ENCODE measurements at places on chromosomes 3 and 15.

GRCh38 chr3:105913616-105914015 is 44.8 kb upstream of the CBLB start:
- H3K27ac ChIP-seq, result no peak overlapping the region
- H3K36me3 ChIP-seq, result no peaks in the 10 kb centered on the region
- DNase-seq, result no peak
- H3K4me1 ChIP-seq, result no peaks in the 10 kb centered on the region

DNA sequence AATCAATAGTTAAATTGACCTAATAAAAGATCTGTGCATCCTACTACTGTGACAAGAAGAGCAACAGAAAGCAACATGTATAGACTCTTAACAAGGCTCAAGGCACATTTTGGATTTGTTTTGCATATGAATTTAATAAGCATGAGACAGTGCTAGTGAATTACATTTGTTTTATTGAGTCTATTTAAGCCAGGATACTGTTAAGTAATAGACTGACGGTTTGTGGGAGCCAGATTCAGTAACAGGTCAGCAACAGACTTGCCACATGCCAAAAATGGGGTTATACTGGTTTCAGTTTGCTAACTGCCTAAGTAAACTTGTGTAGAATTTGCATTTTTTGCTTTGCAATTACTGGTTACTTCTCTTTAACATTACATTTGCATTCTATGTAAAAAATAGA is 54.0 kb downstream of the MBNL1 start:
- H3K36me3 ChIP-seq, result no peaks in the 10 kb centered on the region
- no peaks in the 10 kb centered on the region for H3K4me1 ChIP-seq
- no peak for DNase-seq

- no peaks in the 10 kb centered on the region for H3K36me3 ChIP-seq
- peaks cover 8% of the 10 kb centered on the region for H3K4me1 ChIP-seq
- no peaks in the 10 kb centered on the region for H3K27me3 ChIP-seq
- no peak overlapping the region for H3K27ac ChIP-seq
- DNase-seq, result no peak
Measured at GRCh38 chr3:115928376-115928775, 305.1 kb downstream of the GAP43 start.

GRCh38 chr3:143228405-143228804 is 108.8 kb downstream of the CHST2 start:
- no peaks in the 10 kb centered on the region for H3K36me3 ChIP-seq
- no peaks in the 10 kb centered on the region for H3K4me1 ChIP-seq
- no peak overlapping the region for H3K27ac ChIP-seq
- no peak for DNase-seq

DNA sequence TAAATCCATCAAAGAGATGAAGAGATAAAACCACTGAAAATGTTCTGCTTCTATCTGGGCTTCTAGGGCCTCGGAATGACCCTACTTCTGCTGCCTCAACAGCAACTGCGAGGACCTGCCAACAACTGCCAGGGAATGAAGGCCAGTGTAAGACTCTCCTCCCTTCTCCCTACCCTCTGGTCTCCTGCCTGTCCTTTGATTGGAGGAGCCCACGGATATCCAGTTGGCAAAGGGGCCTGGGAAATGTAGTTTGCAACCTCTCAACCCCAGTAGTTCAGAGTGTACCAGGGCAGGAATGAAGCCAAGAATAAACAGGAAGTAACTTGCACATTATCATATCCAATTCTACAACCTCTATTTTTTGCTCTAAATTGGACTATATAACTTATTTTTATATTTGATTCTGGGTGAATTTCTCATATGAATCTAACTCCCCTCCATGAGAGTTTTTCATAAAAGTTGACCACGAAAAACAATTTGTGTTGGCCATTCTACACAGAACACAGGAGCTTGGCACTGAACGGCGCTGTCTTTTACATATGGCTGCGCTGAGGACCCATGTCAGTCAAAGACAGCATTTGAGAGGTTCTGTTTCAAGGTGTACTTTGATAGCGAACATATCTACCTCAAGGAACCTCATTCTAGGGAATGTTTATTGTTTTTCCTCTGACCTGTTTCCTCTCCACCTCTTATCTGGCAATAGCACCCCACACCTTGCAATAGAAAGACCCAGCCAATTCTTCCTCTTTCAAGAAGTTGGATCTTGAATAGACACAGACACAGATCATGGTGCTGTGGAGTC is 91.1 kb upstream of the RNF7 start:
- no peak for DNase-seq
- no peaks in the 10 kb centered on the region for H3K27me3 ChIP-seq
- no peak overlapping the region for H3K4me3 ChIP-seq
- H3K4me1 ChIP-seq, result no peaks in the 10 kb centered on the region
- H3K27ac ChIP-seq, result no peak overlapping the region
- H3K36me3 ChIP-seq, result no peaks in the 10 kb centered on the region

- H3K36me3 ChIP-seq, result no peaks in the 10 kb centered on the region
- no peak overlapping the region for H3K27ac ChIP-seq
- H3K4me1 ChIP-seq, result no peaks in the 10 kb centered on the region
- no peaks in the 10 kb centered on the region for H3K27me3 ChIP-seq
Measured at GRCh38 chr3:10758304-10759037, 57.6 kb upstream of the SLC6A11 start.

GRCh38 chr15:61671736-61672135 is 388.5 kb downstream of the VPS13C start:
- H3K27ac ChIP-seq, result no peak overlapping the region
- DNase-seq, result peak; percentile 35
- no peaks in the 10 kb centered on the region for H3K36me3 ChIP-seq
- H3K4me3 ChIP-seq, result no peak overlapping the region

- H3K4me3 ChIP-seq, result no peak overlapping the region
- peaks cover 44% of the 10 kb centered on the region for H3K27me3 ChIP-seq
- H3K27ac ChIP-seq, result no peak overlapping the region
- no peaks in the 10 kb centered on the region for H3K36me3 ChIP-seq
- DNase-seq, result no peak
Measured at GRCh38 chr15:67818464-67818863, 6.8 kb upstream of the SKOR1 start.

GRCh38 chr3:9292516-9292915 is 43.1 kb upstream of the SRGAP3 start:
- H3K27ac ChIP-seq, result no peak overlapping the region
- H3K4me1 ChIP-seq, result no peaks in the 10 kb centered on the region
- no peak overlapping the region for H3K4me3 ChIP-seq
- DNase-seq, result no peak

- no peak overlapping the region for H3K4me3 ChIP-seq
- no peaks in the 10 kb centered on the region for H3K27me3 ChIP-seq
- H3K36me3 ChIP-seq, result no peaks in the 10 kb centered on the region
- DNase-seq, result no peak
- peaks cover 45% of the 10 kb centered on the region for H3K4me1 ChIP-seq
- H3K27ac ChIP-seq, result no peak overlapping the region
Measured at GRCh38 chr15:73939138-73939537, 12.9 kb downstream of the LOXL1 start.

DNA sequence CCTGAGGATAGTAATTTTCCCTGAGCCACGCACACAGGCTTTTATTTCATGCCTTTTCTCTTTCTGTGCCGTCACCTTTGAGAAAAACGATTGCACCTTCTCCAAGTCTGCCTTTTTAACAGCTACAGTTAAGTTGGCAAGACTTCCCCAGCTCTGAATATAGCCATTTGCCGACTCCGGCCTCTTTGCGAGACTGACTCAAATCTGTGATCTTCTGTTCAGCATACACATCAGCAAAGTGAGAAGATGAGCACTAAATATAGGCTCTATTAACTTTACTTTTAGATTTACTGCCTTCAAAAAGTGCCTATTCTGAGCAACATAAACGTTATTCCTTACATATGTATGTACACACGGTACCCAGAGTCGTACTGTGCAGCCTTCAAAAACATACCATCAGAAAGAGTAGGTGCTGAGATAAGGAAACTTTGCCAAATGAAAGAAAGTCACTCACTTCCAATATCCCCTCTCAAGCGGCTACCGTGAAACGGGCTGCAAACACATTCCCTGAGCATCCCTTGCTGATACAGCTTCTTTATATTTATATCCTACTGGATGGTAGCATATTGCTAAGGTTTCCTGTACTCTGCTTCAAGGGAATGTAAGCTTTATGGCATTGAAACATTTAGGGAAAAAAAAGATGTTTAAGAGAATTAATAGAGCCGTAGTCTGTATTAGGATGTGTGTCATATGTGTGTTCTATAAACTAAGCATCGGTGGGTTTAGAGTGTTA is 283.3 kb upstream of the TPRG1 start:
- H3K4me3 ChIP-seq, result no peak overlapping the region
- H3K27ac ChIP-seq, result peak overlapping the region; percentile 70
- H3K27me3 ChIP-seq, result no peaks in the 10 kb centered on the region

GRCh38 chr3:187967993-187968392 is 186.0 kb upstream of the LPP start:
- DNase-seq, result no peak
- no peaks in the 10 kb centered on the region for H3K36me3 ChIP-seq
- H3K4me1 ChIP-seq, result peaks cover 9% of the 10 kb centered on the region
- H3K27ac ChIP-seq, result no peak overlapping the region

DNA sequence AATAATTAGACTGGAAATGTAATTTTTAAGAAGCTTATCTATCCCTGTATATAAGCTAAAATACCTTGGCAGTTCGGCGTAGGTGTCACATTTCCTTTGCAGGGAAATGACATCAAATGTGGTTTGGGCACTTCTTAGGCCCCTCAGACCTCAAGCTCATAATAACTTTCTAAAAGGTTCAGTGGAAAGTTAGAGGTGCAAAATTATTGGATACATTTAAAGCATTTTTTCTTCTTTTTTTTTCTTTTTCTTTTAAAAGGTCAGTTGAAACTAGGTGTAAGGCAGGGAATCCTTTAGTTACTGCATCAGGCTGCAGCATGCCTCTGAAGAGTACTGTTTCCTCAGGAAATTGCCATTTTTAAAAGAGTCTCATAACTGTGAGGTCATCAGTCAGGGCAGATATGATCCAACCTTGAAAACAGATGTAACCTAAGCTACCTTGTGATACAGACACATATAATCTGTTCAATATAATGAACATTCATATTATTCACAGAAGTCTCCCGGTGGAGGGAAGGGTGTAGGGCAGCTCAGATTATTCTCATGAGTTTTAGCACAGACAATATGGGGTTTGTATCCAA is 4.8 kb downstream of the SACM1L start:
- peaks cover 12% of the 10 kb centered on the region for H3K4me1 ChIP-seq
- no peaks in the 10 kb centered on the region for H3K27me3 ChIP-seq
- no peak overlapping the region for H3K27ac ChIP-seq
- no peak overlapping the region for H3K4me3 ChIP-seq
- H3K36me3 ChIP-seq, result no peaks in the 10 kb centered on the region
- DNase-seq, result no peak

- no peaks in the 10 kb centered on the region for H3K36me3 ChIP-seq
- H3K27ac ChIP-seq, result no peak overlapping the region
- DNase-seq, result no peak
Measured at GRCh38 chr3:8442993-8443650, 58.5 kb upstream of the LMCD1 start.

DNA sequence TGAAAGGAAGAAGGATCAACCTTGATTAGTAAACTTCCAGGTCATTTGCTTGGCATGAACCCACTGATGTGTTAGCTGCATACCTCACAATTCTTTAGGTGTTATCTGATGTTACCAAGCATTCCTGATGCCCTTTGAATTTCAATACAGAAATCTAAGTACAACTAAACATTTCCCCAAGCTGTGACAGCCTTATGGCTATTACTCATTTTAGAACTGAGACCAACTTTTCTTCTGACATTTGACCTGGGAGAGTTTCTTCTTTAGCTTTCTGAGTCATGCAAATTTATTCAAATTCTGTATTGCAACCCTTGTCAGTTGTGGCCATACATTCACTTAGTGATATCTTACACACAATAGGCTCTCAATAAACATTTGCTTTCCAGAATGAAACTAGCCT is 124.3 kb downstream of the TIGIT start:
- no peaks in the 10 kb centered on the region for H3K36me3 ChIP-seq
- H3K27ac ChIP-seq, result peak overlapping the region; percentile 60
- peaks cover 39% of the 10 kb centered on the region for H3K4me1 ChIP-seq
- H3K27me3 ChIP-seq, result no peaks in the 10 kb centered on the region

- H3K4me3 ChIP-seq, result no peak overlapping the region
- H3K27me3 ChIP-seq, result no peaks in the 10 kb centered on the region
- no peaks in the 10 kb centered on the region for H3K36me3 ChIP-seq
- no peak for DNase-seq
- no peak overlapping the region for H3K27ac ChIP-seq
- H3K4me1 ChIP-seq, result peaks cover 57% of the 10 kb centered on the region
Measured at GRCh38 chr3:4853749-4854140, 125.5 kb upstream of the BHLHE40 start.

DNA sequence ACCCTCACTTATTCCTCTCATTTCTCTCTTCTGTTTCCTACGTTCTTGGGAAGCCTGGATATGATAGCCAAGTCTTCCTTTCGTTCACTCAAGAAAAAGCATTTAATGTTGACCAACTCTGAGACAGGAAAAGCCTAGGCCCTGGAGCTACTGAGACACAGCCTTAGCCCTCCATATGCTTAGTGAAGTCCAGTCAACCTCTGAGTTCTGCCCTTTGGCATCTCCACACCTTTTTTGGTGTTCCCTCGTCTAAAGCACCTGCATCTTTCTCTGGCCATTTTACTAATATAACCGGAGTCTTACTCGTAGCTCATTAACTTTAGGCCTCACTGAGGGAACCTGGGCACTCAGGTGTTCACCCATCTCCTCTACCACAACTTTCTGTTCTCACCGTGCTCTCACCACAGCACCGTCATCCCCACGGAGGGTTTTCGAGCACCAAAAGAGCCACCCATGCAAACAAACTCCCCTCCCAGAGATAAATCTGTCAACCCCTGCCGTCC is 632 bp downstream of the MTHFS start:
- H3K27ac ChIP-seq, result peak overlapping the region; percentile 89
- no peaks in the 10 kb centered on the region for H3K36me3 ChIP-seq
- peak overlapping the region; percentile 86 for H3K4me3 ChIP-seq
- no peak for DNase-seq

DNA sequence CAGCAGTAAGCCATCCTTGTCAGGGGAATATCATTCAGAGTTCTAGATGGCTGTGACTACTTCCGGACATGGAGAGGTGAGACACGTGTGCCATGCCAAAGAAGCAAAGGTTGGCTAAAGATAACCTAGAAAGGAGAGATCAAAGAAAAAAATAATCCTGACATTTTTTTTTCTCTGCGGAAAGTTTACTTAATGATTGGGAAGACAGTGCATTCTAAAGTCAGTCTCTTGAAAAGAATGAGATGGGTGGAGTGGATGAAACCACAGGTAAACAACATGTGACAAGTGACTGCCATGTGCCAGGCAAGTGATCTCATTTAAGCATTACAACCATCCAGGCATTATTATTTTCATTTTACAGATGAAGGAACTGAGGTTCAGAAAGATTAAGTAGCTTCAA is 436.6 kb downstream of the SOX2 start:
- H3K4me3 ChIP-seq, result no peak overlapping the region
- H3K36me3 ChIP-seq, result no peaks in the 10 kb centered on the region
- DNase-seq, result no peak
- no peaks in the 10 kb centered on the region for H3K27me3 ChIP-seq

GRCh38 chr15:93887151-93887550 is 344.2 kb upstream of the MCTP2 start:
- H3K27me3 ChIP-seq, result peaks cover 3% of the 10 kb centered on the region
- peaks cover 4% of the 10 kb centered on the region for H3K4me1 ChIP-seq
- no peak overlapping the region for H3K27ac ChIP-seq
- DNase-seq, result no peak
- no peaks in the 10 kb centered on the region for H3K36me3 ChIP-seq
- H3K4me3 ChIP-seq, result no peak overlapping the region

- H3K36me3 ChIP-seq, result no peaks in the 10 kb centered on the region
- no peak for DNase-seq
- H3K27me3 ChIP-seq, result no peaks in the 10 kb centered on the region
- peaks cover 17% of the 10 kb centered on the region for H3K4me1 ChIP-seq
- H3K27ac ChIP-seq, result no peak overlapping the region
Measured at GRCh38 chr3:134441821-134442220, 44.0 kb downstream of the ANAPC13 start.
